Right ventricle myocardium inferior (tissue), 1 donor: ENCODE measurements at places on chromosomes 3 and 15. TPM values are rescaled to one million over a fixed set of nuclear protein-coding genes. Genes with fewer than 3 reads are reported as not detected.

GRCh38 chr3:119085070-119085439 lies 50.4 kb upstream of the IGSF11 start:
- no peak for DNase-seq

DNA sequence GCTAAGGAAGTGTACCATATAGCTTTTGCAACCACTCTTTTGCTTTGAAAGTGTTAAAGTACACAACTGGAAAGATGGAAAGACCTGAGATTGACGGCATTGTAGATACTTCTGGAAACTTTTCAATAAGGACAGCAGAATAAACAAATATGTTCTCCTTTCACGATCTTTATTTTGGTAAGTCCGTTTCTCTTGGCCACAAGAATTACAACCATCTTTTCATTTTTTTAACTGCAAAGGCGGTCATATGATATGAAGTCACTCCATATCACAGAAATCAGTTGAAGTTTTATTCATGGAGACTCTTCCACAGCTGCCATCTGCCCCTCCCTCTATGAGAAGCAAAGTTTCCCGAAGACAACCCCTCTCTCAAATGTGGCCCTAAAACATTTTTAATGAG lies 303.4 kb upstream of the ICE2 start:
- no peak for DNase-seq

GRCh38 chr15:31483053-31483985 lies 156.7 kb downstream of the KLF13 start:
- DNase-seq = no peak

- no peak for DNase-seq
Measured at GRCh38 chr15:50315814-50316630, 39.0 kb downstream of the GABPB1 start.

DNA sequence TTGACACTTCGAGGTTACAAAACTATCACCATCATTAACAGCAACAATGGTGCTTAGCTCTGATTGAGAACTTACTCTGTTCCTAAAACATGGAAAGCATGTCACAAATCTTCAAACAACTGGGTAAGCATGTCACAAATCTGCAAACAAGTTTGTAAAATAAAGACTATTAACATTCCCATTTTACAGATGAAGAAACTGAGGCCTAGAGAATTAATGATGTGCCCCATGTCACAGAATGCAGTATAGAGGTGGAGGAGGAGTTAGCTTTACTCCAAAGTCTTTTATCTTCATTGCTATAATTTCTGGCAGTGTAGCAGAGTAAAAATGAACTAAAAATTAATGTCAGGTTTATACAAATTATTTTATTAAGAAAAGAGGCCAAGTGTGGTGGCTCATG lies 73.4 kb downstream of the NR2F2 start:
- no peak for DNase-seq

- DNase-seq = no peak
Measured at GRCh38 chr3:29453284-29454001, 172.6 kb downstream of the RBMS3 start.

DNA sequence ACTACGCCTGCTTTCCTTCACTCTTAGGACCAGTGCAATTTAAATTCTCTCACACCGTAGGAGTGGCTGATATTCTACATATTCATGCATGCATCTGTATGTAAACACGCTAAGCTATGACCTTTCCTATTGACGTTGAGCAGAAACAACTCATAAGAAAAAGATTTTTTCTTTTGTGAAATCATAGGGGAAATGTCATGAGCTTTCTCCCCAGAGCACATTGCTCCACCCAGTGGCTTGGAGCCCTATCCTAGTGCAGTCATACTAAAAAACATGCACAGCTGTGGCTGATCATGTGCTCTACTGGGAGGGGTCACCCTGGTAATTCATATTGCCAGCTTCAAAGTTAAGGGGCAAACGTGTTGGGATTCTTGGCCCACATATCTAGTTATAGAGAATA lies 1.8 kb upstream of the MESD start:
- no peak for DNase-seq

DNA sequence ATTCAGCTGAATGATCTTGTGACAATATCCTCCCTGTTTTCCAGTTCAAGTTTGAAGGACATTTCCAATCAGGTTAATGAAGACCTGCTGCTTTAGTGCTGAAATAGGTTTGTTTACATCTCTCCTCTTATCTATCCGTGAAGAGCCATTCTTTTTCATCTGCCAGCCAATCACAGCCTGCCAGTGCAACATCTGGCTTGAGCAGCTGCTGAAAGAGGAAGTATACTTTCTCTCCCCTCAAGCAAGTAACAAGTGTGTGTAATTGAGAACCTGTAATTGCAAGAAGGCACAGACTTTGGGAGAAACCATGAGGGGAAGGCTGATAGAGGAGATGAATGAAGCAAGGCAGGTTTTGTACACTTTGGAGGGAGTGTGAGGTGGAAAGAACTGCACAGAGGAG lies 404.3 kb downstream of the AGBL1 start:
- no peak for DNase-seq

DNA sequence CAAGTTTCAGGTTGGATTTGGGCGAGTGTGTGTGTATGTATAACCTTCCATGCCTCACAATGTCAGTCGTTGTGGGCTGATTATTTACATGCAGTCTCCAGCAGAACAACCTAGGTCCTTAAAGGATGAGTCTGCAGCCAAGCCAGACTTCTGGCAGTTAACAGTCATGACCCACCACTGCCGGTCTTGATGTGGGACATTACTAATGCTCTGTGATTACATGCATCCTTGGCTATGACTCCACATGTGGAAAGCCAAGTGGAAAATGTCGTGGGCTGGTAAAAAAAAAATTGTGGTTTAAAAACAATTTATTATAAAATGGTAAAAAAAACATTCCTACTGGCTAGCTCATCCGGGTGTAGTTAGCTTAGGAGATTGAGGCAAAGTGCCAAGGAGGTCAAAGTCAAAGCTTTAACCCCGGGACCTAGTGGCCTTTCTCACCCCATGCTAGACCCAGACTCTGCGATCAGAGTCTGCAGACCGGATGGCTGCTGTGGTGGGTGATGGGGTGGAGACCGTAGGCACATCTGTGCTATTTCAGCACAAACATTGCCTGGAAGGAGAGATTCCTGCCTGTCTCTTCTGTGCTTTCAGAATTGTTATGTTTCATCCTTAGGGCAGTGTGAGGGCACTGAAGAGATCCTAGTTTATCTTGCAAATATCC lies 6.8 kb downstream of the RARRES1 start:
- no peak for DNase-seq

GRCh38 chr3:27043328-27043955 lies 325.7 kb downstream of the NEK10 start:
- no peak for DNase-seq

DNA sequence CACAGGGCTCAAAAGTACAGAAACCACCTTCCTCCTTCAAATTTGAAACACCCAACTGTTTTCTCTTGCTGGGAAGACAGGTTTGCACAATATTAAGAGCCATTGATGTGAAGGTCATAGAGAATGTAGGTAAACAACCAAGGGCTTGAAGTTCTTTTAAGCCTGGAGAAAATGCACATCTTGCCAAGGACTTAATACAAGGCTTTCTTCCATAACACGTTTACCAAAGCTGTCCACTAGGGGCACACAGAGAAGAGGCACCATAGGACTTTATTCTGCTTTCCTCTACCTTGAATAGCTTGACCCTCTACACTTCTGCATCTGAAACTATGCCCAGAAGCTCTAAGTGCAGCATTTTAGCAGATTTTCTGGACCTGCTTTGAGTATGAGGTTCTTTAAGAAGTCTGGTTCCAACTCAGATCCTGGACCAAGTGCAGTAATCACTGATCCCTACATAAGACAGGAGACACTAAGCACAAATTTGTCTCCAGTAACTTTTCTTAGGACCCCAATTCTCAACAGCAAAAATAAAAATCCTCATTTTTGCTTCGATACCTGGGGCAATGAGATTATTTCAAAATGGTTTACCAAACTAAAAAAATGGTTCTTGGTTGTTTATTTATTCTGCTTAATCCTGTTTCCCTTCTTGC lies 138.0 kb downstream of the FBN1 start:
- DNase-seq = no peak

DNA sequence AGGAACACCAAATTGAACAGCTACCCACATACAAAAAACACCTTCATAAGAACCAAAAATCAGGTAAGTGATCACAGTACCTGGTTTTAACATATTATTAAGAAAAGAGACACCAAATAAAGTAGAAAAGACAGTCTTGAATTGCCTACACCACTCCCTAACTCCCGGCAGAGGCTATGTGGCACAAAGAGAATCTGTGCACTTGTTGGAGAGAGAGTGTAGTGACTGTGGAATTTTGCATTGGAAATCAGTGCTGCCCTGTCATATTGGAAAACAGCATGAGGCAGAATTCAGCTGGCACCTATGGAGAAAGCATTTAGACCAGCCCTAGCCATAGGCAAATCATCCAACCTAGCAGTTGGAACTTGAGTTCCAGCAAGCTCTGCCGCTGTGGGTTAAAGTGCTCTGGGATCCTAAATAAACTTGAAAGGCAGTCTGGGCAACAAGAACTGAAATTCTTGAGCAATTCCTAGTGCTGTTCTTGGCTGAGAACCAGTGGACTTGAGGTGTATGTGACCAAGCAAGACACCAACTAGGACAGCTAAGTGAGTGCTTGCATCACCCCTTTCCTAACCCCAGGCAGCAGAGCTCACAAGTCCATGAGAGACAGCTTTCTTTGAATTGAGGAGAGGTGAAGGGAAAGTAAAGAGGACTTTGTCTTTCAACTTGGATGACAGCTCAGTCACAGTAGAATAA lies 969.6 kb upstream of the ALCAM start:
- DNase-seq = no peak

- DNase-seq = no peak
Measured at GRCh38 chr15:79994615-79995014, 23.6 kb upstream of the BCL2A1 start.

DNA sequence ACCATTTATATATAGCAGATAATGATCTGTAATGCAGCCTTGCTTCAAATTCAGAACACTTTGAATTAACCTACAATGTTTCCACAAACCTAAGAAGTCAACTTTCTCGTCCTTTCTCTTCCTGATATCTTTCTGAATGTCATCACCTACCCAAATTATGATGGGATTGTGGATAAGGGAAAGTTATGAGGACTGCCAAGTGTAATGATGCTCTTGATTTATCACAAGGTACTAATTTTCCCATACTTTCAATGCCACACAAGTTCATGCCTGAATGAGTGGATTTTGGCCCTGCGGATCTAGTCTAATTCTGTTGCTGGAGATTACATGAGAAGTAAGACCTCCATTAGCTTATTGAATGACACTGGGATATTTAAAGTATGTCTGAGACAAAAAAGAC lies 82.6 kb upstream of the NANOGP8 start:
- DNase-seq = no peak

DNA sequence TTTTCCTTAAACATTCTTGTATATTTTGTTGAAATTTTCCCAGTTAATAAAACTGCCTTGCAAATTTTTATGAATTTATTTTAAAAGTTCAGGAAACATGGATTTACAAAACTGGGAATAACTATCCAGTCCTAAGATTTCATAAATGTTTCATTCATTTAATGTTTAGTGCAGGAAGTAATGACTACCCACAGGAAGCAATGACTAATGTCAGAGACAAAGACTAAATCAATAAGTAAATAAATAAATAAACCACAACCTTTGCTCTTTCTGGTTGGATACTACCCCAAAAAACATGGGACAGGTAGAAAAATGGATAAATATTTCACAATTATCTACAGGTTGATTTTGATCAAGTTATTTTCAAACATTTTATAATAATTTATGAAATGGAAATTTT lies 48.8 kb upstream of the TMCO5A start:
- DNase-seq = no peak

- peak; percentile 55 for DNase-seq
Measured at GRCh38 chr3:52396011-52396906, 48.6 kb downstream of the SEMA3G start.

GRCh38 chr3:192687488-192688152 lies 39.7 kb downstream of the FGF12 start:
- peak; percentile 67 for DNase-seq

DNA sequence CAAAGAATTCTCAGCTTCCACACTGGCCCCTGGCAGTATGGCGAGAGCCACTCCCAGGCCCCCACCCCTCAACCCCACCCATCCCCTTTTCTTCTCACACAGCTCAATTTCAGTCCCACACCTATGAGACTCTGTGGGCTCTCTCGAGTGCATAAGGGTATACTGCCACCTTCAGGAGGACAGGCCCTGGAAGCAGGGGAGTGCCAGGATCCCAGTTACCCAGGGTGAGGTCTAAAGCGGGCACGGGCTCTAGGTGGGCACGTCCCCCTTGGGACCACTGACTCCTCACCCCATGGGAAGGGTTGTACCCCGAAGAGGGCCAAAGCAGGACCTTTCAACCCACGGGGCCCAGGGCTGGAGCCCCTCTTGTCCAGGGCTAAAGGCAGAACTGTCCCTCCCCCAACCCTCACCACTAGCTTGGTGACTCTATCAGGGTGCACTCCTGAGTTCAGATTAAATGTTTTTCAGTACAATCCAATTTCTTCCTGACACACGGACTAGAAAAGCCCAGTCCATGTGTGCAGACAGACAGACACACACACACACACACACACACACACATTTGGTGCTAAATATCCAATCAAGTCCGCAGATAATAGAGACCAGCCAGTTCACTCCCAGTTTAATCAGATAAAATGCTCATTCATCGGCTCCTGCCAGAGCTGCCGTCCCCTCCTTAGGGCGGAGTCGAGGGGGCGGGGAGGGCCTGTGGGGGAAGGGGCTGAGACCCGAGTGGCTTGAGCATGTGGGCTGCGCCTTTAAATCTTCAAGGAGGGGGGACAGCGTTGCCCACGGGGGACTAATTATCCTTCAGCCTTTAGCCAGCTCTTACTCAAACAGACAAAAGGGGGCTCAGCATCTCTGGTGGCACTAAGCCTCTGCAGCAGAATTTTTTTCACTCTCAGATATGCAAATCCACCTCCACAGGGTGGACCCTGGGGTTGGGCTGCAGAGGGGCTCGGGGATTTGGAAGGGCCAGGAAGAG lies 59.3 kb downstream of the CYP11A1 start:
- DNase-seq = peak; percentile 55

GRCh38 chr3:136350132-136350531 lies 100.0 kb downstream of the PCCB start:
- no peak for DNase-seq

DNA sequence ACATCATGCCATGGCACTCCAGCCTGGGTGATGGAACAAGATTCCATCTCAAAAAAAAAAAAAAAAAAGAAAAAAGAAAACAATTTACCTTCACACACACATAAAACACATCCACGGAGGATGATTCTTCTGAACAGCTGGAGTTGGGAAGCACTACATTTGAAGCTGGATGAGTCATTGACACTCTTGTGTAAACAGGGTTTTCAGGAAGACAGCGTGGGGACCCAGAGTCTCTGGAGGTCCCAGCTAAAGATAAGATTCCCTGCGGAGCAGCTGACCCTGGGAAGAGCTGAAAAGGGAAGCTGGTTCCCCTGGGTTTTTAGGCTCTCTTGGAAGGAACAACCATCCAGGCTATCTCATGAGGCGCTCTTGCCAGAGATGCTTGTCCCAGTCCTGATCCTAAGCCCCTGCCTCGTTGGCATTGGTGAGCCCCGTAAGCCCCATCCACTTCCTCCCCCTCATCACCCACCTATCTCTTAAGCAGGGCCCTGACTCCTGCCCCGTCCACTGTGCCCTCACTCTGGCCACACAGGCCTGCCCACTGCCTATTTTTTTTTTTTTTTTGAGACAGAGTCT lies 32.0 kb upstream of the FURIN start:
- DNase-seq = no peak

ATP13A4 gene
- 0.38 TPM for total RNA-seq

PATL2 gene
- total RNA-seq = 3.3 TPM

RYR3 gene
- total RNA-seq = not detected

GOLGA8H gene
- total RNA-seq = not detected

FSIP1 gene
- total RNA-seq = 0.73 TPM

GPR15 gene
- not detected for total RNA-seq

SPATA12 gene
- total RNA-seq = not detected

LRRC34 gene
- 1.6 TPM for total RNA-seq

ARID3B gene
- 1.4 TPM for total RNA-seq

PTPRG gene
- total RNA-seq = 34.1 TPM

TTLL13 gene
- total RNA-seq = not detected

LCTL gene
- not detected for total RNA-seq
